ENCODE measurements at places on chromosomes 7 and 10. TPM values are rescaled to one million over a fixed set of nuclear protein-coding genes. Genes with fewer than 3 reads are reported as not detected.

GRCh38 chr7:155469-155900 lies 36.9 kb upstream of the FAM20C start:
- DNase-seq: no peak

DNA sequence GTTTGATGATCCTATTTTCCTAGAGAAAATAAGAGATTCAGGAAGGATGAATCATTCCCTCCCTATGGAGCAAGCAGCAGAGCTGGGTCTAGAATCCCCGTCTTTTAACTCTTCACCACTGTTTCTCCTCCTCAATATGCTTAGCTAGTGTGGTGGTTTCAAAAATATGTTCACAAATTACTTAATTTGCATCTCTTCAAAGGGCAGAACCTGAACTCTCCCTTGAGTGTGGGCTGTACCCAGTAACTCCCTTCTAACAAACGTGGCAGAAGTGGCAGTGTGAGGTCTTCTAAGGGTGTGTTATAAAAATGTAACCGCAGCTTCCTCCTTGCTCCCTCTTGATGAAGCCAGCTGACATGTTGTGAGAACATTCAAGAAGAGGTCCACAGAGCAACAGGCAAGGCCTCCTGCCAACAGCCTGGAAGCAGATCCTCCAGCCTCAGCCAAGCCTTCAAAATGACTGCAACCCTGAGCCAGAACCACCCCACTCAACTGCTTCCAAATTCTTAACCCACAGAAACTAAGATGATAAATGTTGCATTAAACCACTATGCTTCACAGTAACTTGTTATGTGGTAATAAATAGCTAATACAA lies 36.6 kb downstream of the SRPK2 start:
- peak; percentile 60 for DNase-seq

DNA sequence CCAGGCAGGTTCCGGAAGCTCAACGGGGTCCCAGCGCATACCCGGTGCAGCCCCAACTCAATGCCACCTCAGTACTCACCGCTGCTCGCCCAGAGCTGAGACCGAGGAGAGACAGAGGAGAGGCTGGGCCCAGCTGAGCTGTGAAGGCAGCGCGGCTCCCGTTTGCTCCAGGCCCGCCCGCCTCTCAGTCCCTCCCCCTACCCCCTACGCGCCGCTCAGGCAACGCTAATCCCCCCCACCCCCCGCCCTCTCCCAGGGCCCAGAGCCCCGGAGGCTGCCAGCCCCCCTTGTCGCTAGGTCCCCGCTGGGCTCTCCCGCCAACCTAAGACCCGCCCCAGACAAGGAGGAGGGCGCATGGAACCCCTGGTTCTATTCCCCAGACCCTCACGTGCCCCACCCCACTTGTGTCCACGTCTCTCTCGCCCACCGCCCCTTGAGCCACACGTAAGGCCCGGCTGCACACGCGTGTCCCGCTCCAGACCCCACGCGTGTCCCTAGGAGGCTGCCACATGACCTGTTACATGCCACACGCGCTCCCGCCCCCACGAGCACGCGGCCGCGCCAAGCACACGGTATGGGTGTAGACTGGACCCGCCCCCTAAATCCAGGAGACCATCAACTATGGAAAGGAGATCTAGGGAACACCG lies at the start of gene PSD:
Gene PSD, minus strand, starts transcription at position 164 of the 647 bp plus-strand sequence. CDS start 1,747 bp downstream, outside the sequence.
- DNase-seq: no peak

GRCh38 chr10:1418031-1418550 lies 319.2 kb downstream of the ADARB2 start:
- no peak for DNase-seq

DNA sequence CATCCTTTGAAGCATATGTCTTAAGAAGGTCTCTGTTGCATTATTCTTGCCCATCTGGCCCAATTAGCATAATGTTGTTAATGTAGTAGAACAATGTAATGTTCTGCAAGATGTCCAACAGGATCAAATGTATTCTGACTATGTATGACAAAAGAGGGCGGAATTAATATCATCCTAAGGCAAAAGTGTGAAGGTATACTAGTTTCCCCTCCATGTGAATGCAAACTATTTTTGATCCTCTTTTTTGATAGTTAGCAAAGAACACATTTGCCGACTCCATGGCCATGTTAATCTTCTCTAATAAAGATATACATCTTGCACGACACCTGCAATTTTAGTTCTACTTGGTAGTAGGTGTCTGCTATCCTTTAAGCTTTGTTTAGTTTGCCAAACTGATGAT lies 157.6 kb downstream of the ATRNL1 start:
- no peak for DNase-seq

C10orf71 gene
- total RNA-seq: not detected

IFIT2 gene
- 13.9 TPM for total RNA-seq

VAX1 gene
- total RNA-seq: not detected

Data from T-cell (primary cell).